ENCODE measurements at places on chromosomes 7 and 10.

DNA sequence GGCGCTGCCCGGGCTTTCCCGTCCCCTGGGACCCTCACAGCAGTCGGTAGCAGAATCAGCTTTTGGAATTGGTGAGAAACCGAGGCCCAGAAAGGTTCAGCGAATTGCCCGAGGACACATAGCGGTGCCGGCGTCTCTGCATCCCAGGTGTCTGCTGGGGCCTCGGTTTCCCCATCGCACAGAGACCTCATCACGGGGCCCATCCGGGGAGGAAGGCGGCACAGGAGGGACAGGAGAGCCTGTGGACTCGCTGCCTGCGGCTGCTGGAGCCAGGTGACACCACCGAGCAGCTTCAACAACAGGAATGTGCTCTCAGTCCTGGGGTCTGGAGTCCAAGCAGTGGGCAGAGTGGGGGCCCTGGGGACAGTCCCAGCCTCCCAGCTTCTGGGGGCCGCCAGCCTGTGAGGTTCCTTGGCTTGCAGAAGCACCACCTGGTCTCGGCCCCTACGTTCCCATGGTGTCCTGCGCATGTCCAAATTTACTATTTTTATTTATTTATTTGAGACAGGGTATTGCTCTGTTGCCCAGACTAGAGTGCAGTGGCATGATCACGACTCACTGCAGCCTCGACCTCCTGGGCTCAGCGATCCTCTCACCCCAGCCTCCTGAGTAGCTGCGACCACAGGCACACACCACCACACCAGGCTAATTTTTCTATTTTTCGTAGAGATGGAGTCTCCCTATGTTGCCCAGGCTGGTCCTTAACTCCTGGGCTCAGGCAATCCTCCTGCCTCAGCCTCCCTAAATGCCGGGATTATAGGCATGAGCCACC lies 539 bp upstream of the COX19 start:
- no peak for DNase-seq

GRCh38 chr7:91657483-91658071 lies 222.9 kb downstream of the MTERF1 start:
- DNase-seq, result no peak

- no peak for DNase-seq
Measured at GRCh38 chr10:80487421-80487785, 33.3 kb downstream of the TSPAN14 start.

DNA sequence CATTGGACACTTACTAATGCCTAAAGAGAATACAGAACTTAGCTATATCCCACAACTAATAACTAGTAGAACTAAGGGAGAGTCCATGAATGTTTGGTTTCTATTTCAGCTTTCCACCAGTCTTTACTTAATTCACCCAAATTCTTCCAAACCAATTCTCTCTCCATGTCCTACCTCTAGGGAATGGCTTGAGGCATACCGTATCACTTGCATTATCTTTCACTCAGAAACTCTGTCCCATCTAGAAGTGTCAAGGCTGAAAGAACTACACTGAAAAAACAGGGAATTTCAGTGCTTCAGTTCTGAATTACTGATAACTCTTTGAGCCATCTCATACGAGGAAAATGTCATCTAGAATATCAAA lies 758 bp downstream of the TMEM168 start:
- DNase-seq, result no peak

DNA sequence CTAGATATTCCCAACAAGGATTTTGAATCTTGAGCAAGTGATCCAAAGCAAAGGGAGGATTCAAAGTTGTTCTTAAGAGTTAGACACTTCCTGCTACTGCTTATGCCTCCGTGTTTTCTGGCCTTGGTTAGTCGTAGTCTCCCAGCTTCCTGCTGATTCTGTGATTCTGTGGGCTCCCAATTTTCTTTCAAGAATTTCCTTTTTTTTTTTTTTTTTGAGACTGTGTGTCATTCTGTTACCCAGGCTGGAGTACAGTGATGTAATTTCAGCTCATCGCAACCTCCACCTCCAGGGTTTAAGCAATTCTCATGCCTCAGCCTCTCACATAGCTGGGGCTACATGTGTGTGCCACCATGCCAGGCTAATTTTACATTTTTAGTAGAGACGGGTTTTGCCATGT lies 4.4 kb upstream of the ITGB8 start:
- DNase-seq, result no peak

- DNase-seq, result no peak
Measured at GRCh38 chr7:86407291-86407690, 236.4 kb upstream of the GRM3 start.

DNA sequence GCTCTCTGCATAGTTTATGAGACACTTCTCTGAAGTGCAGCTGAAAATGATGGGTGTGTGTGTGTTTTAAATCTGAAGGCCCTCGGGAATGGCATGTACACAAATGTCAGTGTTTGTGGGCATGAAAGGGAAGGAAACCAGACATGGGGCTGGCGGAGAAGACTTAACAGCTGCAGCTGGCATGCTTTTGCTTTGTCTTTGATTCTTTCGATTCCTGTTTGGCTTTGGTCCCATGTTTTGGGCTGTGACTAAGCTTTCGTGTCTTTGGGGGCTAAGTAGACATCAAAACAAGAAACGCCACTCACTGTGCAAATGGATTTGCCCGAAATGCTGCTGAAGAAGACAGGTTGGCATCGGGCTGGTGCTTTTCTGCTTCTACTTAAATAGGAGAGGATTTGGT lies 179.3 kb downstream of the PFKFB3 start:
- DNase-seq, result no peak

DNA sequence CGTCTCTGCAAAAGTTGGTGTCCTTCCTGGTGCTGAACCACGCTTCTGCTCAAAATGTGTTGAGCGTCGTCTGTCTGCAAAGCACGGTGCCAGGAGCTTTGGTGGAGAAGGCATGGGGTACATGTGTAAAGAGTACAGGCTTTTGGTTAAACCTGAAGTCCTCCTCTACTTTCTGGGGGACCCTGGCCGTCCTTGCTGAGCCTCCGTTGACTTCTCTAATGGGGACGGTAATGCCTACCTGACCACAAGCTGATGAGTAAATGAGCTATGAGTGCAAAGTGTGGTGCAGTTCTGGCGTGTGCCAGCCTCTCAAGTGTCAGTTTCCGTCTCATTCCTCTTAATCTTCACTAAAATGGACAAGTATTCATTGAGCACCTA lies 527 bp upstream of the HERPUD2 start:
- DNase-seq, result no peak

DNA sequence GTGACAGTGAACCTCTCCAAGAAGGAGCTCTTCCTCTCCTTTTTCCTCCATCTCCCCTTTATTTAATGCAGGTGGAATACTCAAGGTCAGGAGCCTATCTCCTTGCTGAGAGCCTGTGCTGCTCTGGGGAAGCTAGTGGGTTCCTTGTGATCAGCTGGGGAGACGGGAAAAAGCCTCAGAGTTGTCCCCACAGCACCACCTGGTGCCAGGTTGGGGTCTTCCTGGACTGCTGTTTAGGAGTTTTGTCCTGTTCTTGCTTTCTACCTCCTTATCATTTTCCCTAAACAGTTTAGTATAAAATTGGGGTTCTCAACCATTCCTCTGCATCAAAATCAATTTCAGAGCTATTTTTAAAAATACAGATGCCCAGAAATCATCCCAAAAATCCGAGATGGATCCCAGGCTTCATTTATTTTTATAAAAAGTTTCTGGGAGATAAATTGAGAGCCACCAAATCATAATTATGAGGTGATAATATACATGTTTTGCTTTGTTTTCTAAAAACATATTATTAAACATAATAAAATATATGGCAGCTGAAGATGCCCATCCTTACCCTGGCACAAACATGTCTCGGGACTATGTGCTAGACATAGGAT lies 44.3 kb downstream of the MACC1 start:
- DNase-seq, result no peak

DNA sequence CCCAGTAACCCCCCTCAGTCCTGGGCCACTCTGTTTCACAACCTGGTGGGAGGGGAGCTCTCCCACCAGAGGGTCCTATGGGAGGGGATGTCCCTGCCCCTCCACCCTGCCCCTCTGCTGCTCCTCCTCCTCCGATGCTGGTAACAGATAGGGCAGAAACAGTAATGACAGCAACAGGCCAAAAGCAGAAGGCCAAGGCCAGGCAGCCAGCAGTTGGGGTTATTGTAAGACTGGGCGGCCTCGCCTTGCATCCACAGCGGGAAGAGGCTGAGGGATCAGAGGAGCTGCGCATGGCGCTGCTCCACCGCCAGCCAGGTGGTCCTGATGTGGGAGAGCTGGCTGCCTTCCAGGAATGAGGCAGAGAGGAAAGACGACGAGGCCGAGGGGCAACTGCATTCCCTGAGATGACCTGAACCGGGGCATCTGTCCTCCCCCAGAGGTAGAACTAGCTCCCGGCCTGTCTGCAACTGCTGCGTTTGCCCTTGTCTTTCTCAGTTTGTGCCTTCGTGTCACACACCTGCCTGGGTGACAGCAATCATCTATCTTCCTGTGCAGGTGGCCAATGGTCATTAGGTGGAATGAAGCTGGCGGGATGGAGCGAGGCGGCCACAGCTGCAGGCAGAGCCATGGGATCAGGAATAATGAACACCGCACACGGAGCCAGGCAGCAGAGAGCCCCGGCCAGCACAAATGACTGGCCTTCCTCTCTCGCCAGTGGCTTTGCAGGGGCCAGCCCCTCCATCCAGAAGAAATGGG lies 54.0 kb upstream of the CACUL1 start:
- DNase-seq, result no peak

- no peak for DNase-seq
Measured at GRCh38 chr10:76141376-76141775, 710.0 kb downstream of the LRMDA start.

GRCh38 chr7:115511330-115511729 lies 519.2 kb downstream of the TFEC start:
- DNase-seq, result no peak

GRCh38 chr10:129887381-129887905 lies 76.6 kb downstream of the EBF3 start:
- no peak for DNase-seq

- no peak for DNase-seq
Measured at GRCh38 chr7:54897891-54898290, 120.9 kb upstream of the EGFR start.

GRCh38 chr7:94675356-94675755 lies 19.4 kb upstream of the SGCE start:
- DNase-seq, result no peak

GRCh38 chr7:116164552-116165306 lies 45.6 kb upstream of the TES start:
- DNase-seq, result no peak

GRCh38 chr7:130758429-130759056 lies 24.5 kb upstream of the KLF14 start:
- DNase-seq, result no peak

DNA sequence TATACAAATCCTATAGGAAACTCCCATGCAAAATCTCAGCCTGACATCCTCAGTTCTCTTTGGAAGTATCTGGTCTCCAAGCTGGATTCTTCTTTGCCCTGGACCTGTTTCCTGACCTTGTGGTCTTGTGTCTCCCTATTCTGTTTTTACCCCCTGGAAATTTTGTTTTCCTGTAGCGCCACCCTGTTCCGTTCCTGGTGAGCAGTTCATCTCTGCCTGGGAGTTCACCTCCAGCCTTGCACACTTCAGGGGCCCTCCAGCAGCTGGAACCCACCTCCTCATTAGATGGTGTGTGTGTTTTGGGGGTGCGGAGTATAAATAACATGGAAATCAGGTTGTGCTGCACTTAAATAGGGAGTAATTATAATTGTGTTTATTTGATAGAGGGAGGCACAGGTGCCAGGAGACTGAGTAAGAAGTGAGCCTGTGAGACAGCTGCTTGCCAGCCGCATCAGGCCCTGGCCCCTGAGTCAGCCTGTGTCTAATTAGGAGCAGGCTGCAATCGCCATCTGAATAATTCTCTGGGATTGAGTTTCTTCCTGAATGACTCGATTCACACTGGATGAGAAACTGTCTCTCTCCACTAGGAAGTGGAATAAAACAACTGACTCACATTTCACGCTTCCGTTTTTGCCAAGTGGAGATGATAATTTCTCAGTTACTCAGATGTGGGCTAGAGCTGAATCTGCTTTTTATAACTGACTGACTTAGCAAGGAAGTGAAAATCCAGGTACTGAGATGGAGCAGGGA lies 69.4 kb upstream of the HECTD2 start:
- DNase-seq, result no peak

DNA sequence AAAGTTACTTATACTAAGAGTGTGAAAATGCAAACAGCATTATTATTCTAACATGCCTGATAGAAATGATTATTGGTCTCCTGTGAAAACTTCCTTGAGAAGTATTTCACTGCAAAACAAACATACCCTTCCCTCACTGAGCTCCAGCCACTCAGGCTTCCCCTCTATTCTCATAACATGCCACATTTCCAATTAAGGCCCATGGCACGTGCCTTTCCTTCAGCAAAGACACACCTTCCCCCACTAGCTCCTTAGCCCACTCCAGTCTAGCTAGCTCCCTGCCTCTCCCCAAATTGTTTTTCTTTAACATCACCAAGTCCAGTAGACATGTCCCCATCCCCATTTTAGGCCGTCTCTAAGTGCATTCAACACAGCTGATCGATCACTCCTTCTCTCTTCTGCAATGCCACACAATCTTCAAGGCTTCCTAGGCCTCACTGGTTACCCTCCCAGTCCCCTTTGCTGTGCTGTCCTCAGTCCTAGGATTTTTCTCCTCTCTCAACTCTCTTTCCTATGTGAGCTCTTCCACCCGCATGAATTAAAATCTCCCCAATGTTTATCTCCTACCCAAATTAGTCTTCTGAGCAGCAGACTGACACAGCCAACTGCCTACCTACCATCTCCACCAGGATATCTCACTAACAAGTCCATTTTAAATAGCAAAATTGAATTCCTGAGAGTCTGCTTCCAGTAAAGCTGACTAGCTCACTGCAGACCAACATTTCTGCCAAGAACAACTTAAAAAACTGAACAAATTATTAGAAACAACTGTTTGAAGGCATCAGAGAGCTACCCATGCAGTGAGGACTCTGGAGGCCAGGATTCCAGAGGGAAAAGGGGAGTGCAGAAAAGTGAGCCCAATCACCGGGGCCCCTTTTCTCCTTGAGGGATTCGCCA lies 11.9 kb downstream of the CYTH3 start:
- DNase-seq, result no peak

- no peak for DNase-seq
Measured at GRCh38 chr7:103605640-103606039, 159.6 kb upstream of the SLC26A5 start.

- no peak for DNase-seq
Measured at GRCh38 chr7:13231216-13231615, 543.8 kb downstream of the ARL4A start.

- DNase-seq, result no peak
Measured at GRCh38 chr7:110075450-110075849, 1015.5 kb upstream of the LRRN3 start.

GRCh38 chr7:158055726-158056510 lies 531.7 kb downstream of the PTPRN2 start:
- no peak for DNase-seq

- no peak for DNase-seq
Measured at GRCh38 chr10:53841483-53842145, 959.4 kb downstream of the PCDH15 start.
